Activated CD4-positive, alpha-beta memory T cell treated with anti-CD3 and anti-CD28 coated beads, Interleukin-2, amount 10 ng/mL, durations not matched to agents 7 days and 5 days (primary cell): ENCODE measurements at places on chromosomes 11 and 22. TPM values are rescaled to one million over a fixed set of nuclear protein-coding genes. Genes with fewer than 3 reads are reported as not detected.

- H3K27me3 ChIP-seq, result no peaks in the 10 kb centered on the region
- no peak overlapping the region for H3K4me3 ChIP-seq
- no peak overlapping the region for H3K27ac ChIP-seq
- H3K36me3 ChIP-seq, result no peaks in the 10 kb centered on the region
- no peak for DNase-seq
These were observed 204.2 kb downstream of the GRM5 start for GRCh38 chr11:88861618-88862017.

DNA sequence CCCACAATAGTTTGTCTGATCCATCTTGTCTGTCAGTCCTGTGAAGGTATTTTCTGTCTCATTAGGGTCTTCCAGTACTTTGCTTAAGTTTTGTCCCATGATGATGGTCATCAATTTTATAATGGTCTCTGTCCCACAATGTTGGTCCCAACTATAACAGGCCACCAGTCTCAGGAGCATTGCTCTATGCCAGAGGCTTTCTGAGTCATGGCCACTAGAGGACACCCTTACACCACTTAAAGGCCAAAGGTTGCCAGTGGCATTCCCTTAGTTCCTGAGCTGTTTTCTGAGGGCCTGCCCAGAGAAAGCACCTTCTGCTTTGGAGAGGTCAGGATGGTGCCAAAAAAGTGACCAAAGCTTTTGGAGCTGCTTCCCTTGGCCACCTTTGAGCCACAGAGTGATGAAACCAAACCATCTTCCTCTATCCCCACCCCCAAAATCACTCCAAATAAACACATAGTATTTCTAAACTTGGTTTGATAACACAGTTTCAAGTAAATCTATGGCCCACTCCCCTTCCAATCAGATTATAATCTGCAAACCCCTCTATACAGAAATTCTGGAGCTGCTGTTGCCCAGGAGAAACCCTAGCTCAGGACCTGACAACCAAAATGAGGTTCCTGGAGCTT is 19.3 kb downstream of the EIF3F start:
- H3K4me3 ChIP-seq, result no peak overlapping the region
- H3K27ac ChIP-seq, result no peak overlapping the region
- no peaks in the 10 kb centered on the region for H3K36me3 ChIP-seq
- H3K4me1 ChIP-seq, result no peaks in the 10 kb centered on the region
- peaks cover 2% of the 10 kb centered on the region for H3K27me3 ChIP-seq

The SPINDOC gene
- total RNA-seq, result 37.2 TPM

The FLRT1 gene
- 0.05 TPM for total RNA-seq

The CCDC87 gene
- not detected for total RNA-seq

GRCh38 chr11:73358071-73358470 is 18.1 kb upstream of the RELT start:
- H3K4me3 ChIP-seq, result no peak overlapping the region
- H3K36me3 ChIP-seq, result no peaks in the 10 kb centered on the region
- H3K27me3 ChIP-seq, result no peaks in the 10 kb centered on the region
- peaks cover 6% of the 10 kb centered on the region for H3K4me1 ChIP-seq
- H3K27ac ChIP-seq, result no peak overlapping the region
- no peak for DNase-seq

DNA sequence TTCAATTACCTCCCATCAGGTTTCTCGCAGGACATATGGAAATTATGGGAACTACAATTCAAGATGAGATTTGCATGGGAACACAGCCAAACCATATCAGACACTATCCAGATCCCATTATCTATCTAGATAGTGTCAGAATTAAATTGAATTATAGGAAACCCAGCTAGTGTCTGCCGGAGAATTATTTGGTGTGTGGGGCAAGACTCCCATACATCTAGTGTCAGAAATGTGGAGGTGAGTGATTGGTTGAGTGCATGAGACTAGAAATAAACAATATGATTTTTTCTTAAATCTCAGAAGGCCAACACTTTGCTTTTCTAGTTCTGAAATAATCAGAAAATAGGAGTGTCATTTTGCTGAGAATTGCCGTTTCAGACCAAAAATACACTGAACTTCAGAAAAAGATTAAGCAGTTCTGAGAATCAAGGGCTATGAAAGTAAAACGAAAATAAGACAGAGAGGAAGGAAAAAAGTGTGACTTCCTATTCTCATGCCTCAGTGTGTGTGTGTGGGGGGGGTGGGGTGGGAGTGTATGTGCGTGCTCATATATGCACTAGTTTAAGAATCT is 21.3 kb downstream of the CASP12 start:
- H3K27ac ChIP-seq, result peak overlapping the region; percentile 80
- DNase-seq, result no peak
- peaks cover 49% of the 10 kb centered on the region for H3K36me3 ChIP-seq
- peak overlapping the region; percentile 10 for H3K4me3 ChIP-seq
- H3K27me3 ChIP-seq, result no peaks in the 10 kb centered on the region

DNA sequence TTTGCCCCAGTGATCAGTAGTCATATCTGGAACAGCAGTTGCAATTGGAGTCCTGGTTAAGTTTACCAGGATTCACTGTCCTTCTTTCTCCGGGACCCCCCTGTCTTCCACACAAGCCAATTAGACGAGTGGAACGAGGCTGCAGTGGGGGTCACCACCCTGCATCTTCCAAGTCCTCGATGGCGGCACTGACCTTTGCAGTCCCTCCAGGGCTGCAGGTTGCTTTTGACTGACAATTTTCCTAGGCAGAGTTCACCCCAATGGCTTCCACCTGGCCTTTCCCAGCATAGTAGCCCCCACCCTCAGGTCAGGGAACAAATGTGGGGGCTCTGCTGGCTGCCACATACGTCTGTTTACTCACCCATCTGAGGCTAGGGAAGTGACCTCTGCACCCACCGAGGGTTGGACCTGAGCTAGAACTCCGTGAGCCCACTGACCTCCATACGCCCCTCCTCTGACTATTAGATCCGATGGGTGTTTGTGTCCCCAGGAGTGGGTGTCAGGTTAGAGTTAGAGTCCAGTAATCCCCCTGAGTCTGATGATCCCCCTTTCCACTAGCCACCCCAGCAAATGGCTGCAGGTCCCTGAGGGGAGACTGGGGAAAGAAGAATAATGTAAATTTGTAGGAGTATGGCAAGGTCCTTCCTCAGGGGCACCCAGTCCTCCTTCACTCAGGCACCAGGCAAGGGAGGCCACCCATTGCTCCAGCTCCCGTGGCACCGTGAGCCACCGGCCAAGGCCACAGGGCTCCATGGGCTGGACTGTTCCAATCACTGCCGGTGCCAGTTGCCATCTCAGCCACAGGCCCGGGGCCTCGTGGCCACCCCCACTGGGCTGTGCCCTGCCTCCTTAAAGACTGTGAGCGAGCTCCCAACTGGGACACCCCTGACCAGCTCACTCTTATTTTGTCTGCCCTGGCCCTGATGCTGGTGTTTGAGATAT is 5.5 kb downstream of the C11orf21 start:
- H3K27ac ChIP-seq, result no peak overlapping the region
- H3K27me3 ChIP-seq, result no peaks in the 10 kb centered on the region

DNA sequence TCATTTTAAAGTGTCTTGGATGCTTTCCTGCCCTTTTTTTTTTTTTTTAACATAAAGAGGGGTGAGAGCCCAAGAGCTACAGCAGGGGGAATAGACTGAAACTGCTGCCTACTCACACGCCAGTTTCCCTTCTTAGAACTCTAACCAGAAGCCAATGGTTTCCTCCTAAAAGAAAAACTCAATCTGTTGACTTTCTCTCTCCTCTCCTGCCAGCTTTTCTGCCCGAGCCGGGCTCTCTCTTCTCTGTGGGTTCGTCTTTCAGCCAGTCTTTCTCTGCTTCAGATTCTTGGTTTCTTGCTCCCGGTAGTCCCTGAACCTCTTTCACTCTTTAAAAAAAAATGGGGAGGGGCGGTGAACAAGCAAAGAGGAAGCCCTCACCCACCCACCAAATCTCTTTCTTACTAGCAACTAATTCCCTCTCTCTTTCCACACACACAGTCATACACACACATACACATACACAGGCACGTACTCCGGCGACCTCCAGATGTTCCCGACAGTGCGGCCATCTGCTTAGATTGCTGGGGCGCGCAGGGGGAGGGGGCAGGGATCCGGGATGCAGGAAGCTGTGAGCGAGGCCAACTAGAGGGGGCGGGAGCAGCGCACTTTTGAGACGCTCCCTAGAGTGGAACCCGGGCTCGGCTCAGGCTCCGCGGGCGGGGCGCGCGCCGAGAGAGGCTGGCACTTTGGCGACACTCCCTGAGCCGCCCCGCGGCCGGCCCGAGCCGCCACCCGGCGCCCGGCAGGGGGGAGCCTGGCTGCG is 444 bp upstream of the TSKU start:
- H3K4me3 ChIP-seq, result peak overlapping the region; percentile 82
- peaks cover 19% of the 10 kb centered on the region for H3K4me1 ChIP-seq
- H3K27ac ChIP-seq, result peak overlapping the region; percentile 69
- peak; percentile 72 for DNase-seq
- peaks cover 66% of the 10 kb centered on the region for H3K27me3 ChIP-seq
